Activated T-cell treated with anti-CD3 and anti-CD28 coated beads, Interleukin-2, amount 50 U/mL, for 4 hours (primary cell): ENCODE measurements at places on chromosomes 5 and 9.

GRCh38 chr5:100970646-100971255, 67.7 kb upstream of the ST8SIA4 start:
- no peak for DNase-seq

DNA sequence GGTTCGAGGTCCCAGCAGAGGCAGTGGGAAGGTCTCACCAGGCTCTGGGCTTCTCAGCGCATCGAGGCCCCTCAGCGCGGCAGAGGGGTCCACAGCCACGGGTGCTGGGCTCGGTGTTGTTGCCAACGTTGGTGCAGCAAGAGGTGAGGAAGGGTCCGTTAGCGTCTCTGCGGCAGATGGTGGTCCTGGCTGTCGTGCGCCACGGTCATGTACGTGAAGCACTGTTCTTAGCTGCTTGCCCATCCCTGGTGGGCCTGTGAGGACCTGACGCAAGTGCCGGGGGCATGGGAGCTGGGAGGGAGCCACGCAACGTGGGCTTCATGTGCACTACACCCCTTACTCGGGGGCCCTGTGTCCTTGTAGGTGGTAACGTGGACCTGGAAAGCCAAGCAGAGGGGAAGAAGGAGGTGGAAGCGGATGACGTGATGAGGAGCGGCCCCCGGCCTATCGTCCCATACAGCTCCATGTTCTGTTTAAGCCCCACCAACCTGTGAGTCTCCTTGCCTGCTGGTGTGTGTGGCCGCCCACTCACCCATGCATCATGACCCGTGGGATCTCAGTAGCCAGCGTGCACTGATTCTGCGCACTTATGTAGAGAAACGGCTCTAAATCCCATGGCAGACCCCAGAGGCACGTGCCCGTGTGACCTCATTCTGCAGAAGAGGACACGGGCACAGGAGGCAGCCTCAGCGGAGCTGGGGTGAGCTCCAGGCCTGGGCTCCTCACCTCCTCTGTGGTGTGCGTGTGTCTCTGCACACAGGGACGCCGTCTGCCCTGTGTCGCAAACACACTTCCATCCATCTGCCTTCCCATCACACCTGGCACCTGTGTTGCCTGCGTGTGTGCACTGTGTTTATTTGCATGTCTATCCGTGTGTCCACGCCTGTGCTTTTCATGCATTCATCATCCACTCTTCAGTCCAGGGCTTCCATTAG, 166.1 kb downstream of the CACNA1B start:
- no peak for DNase-seq

DNA sequence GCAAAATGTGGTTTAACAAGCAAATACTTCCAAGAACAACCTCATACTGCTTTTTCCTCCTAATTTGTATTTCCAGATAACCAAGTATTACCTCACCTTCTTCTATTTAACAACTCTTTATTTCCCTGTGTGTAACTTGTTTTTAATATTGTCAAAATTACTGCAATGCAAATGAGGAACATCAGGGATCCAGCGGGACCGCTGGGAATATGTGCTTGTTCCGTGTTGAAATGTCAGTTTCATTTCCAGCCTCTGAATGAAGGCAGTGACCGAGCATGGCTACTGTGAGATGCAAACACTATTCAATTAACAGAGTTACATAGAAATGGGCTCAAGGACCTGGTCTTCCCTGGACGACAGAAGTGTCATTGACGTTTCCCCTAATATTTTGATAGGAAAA, 110.8 kb upstream of the CTSL start:
- DNase-seq, result no peak

- DNase-seq, result no peak
Observed at GRCh38 chr5:89324990-89325389, 442.0 kb upstream of the MEF2C start.

GRCh38 chr5:144194144-144194543, 23.5 kb downstream of the KCTD16 start:
- no peak for DNase-seq

DNA sequence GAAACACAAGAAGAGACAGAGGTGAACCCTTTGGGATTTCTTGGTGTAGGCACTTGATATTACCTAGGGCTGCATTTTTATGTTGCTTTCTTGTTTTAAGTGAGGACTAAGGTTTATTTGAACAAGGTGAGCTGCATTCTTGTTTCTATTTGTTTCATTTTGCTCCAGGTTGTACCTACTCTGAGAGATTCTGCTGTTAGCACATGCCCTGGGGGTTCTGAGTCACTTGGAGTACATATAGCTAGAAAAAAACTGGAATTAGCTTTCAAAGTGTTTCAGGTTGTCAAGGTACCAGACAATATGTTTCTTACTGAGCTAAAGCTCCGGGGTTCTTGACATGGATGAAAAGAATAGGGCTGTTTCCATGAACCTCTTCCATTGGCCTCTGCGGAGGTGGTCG, 299.4 kb downstream of the ICE1 start:
- no peak for DNase-seq

DNA sequence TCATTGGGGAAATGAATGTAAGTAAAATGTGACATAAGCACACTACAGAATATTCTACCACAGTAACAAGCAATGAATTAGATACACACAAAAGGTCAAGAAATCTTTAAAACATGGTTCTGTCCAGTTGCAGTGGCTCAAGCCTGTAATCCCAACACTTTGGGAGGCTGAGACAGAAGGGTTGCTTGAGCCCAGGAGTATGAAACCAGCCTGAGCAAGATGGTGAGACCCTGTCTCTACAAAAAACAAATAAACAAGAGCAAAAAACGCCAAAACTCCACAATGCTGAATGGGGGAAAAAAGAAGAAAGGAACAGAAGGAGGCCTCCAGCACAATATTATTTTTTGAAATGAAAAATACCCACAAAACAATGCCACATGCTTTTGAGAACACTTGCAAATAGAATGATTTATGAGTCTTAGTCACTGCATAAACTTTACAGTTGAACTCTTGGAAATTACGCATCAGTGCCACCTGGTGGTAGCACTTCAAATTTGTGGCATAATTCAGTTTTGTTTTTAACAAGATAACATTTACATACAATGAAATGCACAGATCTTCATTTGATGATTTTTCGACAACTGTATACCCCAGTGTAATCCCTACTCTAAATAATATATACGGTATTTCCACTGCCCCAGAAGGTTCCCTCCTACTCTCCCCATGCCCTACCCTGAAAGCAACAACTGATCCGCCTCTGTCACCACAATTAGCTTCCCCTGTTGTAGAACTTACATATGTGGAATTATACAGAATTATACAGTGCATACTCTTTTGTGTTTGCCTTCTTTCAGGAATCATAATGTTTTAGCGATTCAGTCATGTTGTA, 14.4 kb upstream of the SPINK4 start:
- DNase-seq, result peak; percentile 71

DNA sequence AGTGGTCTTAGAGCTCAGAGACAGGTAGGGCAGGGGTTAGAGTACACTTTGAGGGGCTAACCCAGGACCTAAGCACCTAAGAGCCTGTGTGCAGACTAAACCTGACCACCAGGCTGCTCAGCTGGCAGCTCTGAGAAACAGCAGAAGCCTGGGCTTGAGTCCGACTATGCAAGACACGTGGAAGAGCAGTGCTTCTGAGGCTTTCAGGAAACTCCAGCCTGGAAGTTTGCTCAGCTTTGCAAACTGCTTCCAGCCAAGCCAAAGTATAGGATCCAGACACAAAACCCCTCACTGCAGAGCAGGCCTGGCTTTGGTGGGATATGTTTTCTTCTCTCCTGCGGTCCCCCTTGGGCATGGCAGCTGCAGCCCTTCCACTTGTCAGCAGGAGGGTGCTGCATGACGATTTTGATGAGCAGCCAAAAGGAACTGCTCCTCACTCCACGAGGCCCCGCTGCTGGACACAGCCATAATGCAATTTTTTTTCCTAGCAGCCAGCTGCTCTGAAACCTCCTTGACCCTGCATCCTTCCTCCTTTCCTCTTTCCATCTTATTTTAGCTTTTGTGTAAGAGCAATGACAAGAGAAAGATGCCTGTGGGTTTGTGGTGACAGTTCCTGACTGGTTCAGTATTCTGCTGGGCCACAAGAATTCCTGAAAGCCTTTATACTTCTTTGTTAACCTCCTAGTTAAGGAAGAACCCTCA, 123.1 kb downstream of the LIFR start:
- no peak for DNase-seq

GRCh38 chr5:103894882-103895281, 332.3 kb upstream of the NUDT12 start:
- DNase-seq, result no peak

DNA sequence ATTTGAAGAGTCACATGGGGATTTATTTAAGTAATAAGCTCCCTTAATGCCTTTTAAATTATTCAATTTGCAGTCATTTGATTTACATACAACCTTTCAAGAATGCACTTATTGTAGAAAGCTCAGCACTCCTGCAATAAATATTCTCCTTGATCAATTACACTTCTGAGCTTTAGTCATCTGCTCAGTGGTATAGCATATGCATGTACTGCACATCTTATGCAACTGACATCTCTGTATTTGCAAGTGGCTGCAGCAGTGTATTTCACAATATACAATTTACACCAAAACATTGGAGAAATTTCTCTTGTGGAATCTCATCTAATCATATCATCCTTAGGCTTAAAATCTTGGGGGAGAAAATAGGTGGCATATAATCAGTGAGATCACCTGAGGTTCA, 325.7 kb downstream of the SLF1 start:
- DNase-seq, result no peak

DNA sequence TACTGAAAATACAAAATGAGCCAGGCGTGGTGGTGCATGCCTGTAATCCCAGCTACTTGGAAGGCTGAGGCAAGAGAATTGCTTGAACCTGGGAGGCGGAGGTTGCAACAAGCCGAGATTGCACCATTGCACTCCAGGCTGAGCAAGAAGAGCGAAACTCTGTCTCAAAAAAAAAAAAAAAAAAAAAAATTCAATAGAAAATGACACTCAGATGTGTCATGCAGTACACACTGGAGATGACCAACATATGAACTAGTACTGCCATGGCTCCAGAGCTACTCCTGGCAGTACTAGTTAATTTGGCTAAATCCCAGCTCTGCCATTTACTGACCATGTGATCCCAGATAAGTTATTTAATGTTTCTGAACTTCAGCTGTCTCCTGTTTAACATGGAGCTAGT, 7.3 kb downstream of the ATOX1 start:
- no peak for DNase-seq

DNA sequence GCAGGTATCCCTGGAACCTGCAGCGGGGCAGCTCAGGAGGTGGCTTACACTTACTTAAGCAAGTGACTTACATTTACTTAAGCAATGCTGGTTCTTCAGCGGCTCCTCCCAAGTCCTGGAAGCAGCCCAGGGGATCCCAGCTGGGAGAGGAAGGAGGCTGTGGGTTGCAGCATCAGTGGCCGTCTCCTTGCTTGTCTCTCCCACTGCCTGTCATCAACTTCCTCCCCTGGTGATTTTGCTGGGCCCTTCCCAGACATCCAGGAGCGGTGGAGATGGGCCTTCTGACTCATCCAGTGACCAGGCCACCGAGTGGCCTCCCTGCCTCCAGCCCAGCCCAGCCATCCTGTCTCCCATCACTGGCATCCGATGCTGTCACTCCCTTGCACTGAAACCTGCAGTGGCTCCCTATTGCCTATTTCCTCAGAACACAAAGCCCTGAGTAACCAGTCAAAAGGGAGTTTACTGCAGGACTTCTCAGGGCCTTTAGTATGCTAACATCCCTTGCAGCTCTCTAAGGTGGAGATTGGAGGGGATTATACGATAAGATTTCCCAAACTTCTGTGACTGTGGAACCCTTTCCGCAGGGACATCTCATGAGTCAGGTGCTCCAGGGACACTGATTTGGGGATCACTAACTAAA, 155.9 kb upstream of the PHYKPL start:
- no peak for DNase-seq

DNA sequence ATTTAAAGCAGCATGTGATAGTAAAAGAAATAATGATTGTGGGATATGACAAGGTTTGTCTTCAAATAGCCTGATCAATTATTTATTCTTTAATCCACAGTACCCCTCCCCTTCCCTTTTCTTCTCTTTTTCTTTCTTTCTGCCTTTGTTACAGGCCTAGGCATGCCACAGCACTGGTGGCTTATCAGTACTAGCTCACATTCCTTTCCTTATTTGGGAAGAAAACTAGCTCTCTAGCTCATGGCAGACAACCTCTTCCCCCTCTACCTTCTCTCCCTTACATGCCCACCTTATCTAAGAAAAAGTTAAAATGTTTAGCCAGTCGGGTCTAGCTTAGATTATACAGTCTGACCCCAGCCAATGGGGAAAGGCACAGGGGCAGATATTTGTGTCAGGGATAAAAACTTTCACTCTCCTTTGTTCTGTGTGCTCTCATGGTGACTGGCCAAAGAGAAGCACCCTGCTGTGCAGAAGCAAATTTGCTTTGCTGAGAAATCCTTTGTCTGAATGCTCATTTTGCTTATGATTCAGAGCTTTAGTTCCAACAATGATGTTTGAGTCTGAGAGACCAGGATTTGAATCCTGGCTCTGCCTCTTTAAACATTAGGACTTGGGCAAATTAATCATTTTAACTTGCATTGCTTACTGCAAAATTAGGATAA, 75.8 kb upstream of the CDH12 start:
- DNase-seq, result no peak

GRCh38 chr9:69498470-69498869, 173.5 kb downstream of the ENTREP1 start:
- no peak for DNase-seq

- DNase-seq, result no peak
Observed at GRCh38 chr9:95852059-95853032, 23.1 kb upstream of the ERCC6L2 start.

DNA sequence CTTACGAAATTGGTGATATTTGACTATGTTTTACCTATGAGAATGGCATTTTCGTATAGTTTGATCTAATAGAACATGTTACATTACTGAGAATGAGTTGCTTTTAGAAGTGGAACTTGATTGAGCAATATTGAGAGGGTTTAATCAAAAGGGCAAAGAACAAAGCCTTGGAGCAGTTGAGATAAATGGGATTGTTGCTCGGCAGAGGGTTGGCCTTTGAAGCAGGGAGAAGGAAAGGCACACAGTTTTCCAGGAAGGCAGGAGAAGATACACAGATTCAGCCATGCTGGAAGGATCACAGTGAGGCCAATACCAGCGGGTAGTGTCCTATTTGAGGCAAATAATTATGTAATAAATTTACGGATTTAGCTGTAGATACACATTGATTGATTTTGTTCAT, 19.5 kb downstream of the MAN2A1 start:
- no peak for DNase-seq

- DNase-seq, result no peak
Observed at GRCh38 chr9:38467404-38467803, 43.1 kb upstream of the IGFBPL1 start.

- no peak for DNase-seq
Observed at GRCh38 chr5:124704594-124705284, 41.7 kb downstream of the ZNF608 start.

DNA sequence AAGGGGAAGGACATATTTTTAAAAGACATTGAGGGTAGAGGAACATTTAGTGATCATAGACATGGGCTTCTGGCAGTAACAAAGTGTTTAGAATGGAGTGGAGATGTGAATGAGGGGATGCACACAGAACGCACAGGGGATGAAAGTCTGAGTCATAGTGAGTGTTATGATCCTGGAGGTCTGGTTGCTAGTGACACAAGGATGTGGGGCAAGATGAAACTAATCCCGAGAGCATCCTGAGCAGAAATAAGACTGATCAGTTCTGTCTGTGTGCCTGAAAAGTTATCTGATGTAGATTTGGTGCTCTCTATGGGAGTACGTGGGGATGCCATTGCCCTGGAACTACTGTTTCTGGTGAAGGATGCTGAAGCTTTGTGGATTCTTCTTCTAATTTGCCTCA, 141.1 kb downstream of the CHSY3 start:
- DNase-seq, result no peak

GRCh38 chr5:118126159-118126558, 862.2 kb downstream of the DTWD2 start:
- no peak for DNase-seq

GRCh38 chr9:132973713-132974112, 4.8 kb upstream of the GFI1B start:
- no peak for DNase-seq
